ENCODE measurements at places on chromosomes 4 and X.

DNA sequence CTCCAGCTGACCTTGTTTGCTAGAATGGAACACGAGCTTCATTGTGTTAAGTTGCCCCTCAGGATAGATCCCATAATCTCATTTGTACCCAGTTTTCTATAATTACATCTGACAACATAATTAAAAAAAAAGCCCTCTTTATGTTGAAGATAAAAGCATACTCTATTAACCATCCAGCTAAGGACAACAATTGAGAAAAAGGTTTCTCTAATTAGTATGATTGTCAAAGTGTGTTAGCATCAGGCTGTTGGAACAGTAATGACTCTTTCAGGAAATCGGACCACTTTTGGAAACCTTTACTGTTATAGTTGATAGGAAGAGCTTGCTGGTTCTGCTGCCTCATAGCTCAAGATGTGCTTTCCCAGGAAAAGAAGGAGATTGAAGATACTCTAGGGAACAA is 172.6 kb downstream of the FHIP1A start:
- DNase-seq: no peak

DNA sequence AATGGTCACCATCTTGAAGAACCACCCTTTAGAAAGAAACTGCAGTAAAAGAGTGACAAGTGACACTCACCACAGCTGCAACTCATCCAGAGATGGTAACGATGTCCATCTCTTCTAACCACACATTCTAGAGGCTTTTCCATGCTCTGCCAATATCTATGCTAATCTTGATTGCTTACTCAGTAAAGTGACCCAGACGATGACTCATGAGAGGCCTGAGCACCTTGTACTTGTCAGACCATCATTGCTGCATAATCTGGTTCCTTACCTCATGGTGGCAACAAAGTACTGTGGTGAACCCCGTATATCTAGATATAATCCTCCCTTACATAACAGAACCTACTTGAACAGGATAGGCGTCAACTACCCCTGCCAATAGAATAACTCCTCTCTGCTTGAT is 75.6 kb downstream of the CCNG2 start:
- DNase-seq: no peak

DNA sequence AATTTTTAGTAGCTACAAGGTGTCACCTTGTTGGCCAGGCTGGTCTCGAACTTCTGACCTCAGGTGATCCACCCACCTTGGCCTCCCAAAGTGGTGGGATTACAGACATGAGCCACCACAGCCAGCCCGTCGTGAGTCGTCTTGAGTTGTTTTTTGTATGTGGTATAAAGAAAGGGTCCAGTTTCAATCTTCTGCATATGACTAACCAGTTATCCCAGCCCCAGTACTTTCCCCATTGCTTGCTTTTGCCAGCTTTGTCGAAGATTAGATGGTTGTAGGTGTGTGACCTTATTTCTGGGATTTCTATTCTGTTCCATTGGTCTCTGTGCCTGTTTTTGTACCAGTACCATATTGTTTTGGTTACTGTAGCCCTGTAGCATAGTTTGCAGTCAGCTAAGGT is 105.9 kb downstream of the OR13H1 start:
- no peak for DNase-seq

DNA sequence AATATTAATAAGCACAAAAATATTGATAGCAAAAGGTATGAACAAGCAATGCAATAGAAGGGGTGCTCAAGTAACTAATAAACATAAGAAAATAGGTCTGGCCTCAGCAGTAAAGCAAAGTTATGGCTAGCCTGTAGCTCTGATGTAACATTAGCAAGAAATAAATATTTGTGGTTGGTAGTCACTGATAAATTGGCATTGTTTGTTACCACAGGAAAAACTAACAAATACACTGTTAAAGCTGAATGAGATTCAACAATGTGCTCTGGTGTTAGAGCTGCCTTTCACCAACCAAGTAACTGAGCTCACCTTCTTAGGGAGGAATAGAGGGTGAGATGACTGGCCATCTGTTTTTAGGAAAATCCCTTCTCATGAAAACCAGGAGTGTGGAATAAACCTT is 71.4 kb downstream of the AREG start:
- DNase-seq: no peak

- no peak for DNase-seq
Measured at GRCh38 chrX:69073241-69073640, 92.0 kb downstream of the PJA1 start.

DNA sequence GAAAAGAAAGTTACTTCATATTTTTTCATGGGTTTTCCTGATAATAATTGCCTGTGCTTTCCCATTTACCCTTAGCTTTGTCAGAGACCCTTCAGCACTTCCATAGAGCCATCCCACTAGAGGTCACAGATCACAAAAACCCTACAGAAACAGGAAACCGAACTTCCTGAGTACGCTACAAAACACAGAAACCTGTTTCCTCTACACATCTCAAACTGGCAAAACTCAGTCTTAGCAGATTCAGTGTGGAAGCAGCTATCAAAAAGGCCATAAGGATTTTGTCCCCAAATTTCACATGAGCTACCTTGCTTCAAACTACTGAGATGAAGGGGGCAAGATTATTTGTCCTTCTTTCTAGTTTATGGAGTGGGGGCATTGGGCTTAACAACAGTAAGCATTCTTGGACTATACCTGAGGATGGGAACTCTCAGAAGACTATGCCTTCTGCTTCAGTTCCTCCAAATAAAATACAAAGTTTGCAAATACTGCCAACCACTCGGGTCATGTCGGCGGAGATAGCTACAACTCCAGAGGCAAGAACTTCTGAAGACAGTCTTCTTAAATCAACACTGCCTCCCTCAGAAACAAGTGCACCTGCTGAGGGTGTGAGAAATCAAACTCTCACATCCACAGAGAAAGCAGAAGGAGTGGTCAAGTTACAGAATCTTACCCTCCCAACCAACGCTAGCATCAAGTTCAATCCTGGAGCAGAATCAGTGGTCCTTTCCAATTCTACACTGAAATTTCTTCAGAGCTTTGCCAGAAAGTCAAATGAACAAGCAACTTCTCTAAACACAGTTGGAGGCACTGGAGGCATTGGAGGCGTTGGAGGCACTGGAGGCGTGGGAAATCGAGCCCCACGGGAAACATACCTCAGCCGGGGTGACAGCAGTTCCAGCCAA is at the start of gene MMRN1:
TSS of gene MMRN1 (plus strand) at position 206 of the 902 bp plus-strand sequence. CDS start at position 324, 118 bp downstream.
- no peak for DNase-seq

- peak; percentile 26 for DNase-seq
Measured at GRCh38 chrX:154012336-154012991, 7.2 kb downstream of the IRAK1 start.

DNA sequence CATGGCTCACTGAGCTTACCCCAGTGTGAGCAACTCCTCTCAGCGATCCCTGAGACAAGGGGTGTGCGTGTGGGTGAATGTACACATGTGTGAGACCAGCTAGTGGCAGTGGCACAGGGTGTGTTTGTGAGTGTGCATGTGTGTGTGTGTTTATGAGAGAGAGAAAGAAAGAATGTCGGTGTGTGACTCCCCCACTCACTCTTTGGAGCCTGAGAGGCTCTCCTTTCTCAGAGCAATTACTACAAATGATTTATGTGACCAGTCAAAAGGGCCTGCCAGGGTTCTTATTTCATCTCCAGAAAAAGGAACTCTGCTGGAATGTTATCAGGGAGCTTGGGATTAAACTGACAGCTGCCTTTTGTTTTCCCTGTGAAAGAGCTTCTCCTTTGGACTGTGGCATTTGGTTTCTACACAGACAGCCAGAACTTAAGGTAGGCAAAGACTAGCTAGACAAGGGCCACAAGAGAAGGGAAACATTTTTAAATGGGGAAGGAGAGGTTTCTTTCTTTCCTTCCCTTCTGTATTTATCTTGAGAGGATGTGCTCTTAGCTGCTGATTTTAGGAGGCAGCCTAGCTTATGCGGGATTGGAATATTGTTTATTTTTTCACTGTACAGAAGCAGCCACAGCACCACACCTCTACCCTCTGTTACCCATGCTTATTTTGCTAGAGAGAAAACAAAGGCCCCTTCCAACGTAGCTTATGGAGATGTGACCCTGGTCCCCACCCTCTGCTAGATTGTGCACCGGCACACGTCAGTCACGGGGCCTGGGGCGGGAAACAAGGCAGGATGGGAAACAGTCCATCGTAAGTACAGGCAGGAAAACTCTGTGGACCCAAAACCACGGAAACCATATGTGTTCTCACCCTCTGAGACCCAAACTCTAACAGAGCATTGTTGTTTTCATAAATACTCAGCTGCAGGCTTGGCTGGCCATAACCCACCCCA is 143.5 kb downstream of the MGST2 start:
- no peak for DNase-seq

DNA sequence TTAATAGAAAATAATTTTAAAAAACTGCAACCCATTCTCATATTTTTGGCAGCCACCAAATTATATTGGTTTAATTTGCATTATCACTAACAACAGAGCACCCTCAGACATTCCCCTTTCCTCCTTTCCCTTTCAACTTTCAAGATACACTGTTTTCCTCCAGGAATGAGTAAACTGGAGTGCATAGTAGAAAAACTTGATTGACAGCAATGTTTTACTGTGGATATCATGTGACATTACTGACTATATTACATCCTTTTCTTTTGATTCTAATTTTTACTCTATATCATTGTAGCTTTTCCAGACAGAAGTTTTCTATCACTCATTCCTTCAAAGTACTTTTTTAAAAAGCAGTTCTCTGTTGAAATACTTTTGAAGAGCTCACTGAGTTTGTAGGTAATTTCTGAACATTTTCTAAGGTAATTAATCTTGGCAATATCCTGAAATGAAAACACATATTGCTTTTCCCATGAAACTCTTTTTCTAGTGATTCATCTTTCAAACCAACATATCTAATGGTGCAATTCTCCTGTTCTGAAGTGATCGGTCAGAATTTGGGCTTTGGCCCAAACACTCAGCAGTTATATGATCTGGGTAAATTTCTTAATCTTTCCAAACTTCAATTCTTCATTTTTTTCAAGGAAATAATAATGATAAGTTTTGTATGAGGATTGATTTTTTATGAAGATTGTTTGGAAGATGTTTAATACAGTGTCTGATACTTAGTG is 920.4 kb upstream of the EPHA5 start:
- DNase-seq: no peak
